T-cell (primary cell): ENCODE measurements at places on chromosomes 4 and X. TPM values are rescaled to one million over a fixed set of nuclear protein-coding genes. Genes with fewer than 3 reads are reported as not detected.

The ADD1 gene
- total RNA-seq: 242 TPM

The ATP8A1 gene
- 72.1 TPM for total RNA-seq

The SPANXB1 gene
- not detected for total RNA-seq

The TRIML1 gene
- total RNA-seq: not detected

The MSX1 gene
- total RNA-seq: not detected

The LGI2 gene
- 0.03 TPM for total RNA-seq

The MAGEB2 gene
- not detected for total RNA-seq

The ITGB1BP2 gene
- total RNA-seq: 4.0 TPM

The PHOX2B gene
- total RNA-seq: not detected

The MAGEA11 gene
- total RNA-seq: not detected

- no peaks in the 10 kb centered on the region for H3K36me3 ChIP-seq
- H3K27me3 ChIP-seq: no peaks in the 10 kb centered on the region
- no peak overlapping the region for H3K27ac ChIP-seq
- DNase-seq: no peak
- H3K4me3 ChIP-seq: no peak overlapping the region
These were observed 736.7 kb upstream of the PRKX start for GRCh38 chrX:4450177-4450576.

DNA sequence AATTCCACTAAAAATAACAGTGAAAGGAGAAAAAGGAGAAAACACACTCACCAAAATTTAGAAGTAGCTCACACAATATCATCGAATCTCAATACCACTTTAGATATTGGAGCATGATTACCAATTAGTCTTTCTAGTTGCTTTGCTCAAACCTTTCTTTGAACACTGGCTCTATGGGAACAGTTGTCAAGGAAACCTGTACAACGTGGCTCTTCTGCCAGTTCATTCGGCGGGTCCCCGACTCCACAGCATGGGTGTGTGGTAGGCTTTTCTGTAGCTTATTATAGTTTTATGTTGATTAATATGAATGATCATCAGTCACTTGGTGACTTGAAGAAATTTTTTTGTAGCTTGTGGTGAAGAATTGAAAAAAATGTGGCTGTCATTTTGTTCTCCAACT, 50.2 kb upstream of the TMEM150C start:
- no peak for DNase-seq
- H3K27me3 ChIP-seq: no peaks in the 10 kb centered on the region
- H3K4me1 ChIP-seq: no peaks in the 10 kb centered on the region
- H3K36me3 ChIP-seq: no peaks in the 10 kb centered on the region
- no peak overlapping the region for H3K4me3 ChIP-seq
- no peak overlapping the region for H3K27ac ChIP-seq

DNA sequence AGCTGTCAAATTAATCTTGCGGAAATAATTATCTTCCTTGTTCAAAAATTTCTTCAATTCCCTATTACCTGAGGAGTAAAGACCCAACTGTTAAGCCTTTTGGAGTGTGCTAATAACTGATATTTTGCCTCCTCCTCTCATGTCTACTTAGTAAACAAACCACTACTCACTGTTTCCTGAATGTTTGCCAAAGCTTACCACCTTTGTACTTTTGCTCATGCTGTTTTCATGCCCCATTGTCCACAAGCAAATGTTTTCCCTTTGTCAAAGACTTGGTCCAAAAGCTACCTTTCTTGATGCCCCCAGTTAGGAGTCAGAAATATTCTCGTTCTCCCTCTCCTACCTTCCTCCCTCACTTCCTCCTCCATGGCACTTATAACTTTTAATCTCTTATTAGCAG, 226.1 kb downstream of the ENOX2 start:
- H3K27ac ChIP-seq: no peak overlapping the region
- H3K4me3 ChIP-seq: no peak overlapping the region
- no peaks in the 10 kb centered on the region for H3K4me1 ChIP-seq

DNA sequence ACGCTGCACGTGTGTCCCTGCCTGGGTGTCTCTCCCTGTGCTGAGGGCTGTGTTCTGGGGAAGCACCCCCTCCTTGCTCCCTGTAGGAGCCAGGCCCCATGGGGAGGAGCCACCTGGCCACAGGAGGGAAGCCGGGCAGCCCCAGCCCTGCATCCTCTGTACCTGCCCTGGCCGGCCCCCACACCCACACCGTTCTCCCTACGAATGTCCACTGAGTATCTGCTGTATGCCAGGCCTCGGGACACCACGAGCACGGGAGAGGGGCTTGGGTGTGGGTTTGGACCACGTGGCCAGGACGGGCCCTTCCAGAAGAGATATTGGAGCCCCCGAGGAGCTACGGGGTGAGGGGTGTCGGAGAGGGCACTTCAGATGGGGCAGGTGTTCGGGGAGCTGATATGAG, 6.3 kb downstream of the FGFRL1 start:
- H3K27ac ChIP-seq: no peak overlapping the region
- H3K4me1 ChIP-seq: no peaks in the 10 kb centered on the region
- H3K27me3 ChIP-seq: no peaks in the 10 kb centered on the region
- DNase-seq: no peak
- H3K36me3 ChIP-seq: no peaks in the 10 kb centered on the region

DNA sequence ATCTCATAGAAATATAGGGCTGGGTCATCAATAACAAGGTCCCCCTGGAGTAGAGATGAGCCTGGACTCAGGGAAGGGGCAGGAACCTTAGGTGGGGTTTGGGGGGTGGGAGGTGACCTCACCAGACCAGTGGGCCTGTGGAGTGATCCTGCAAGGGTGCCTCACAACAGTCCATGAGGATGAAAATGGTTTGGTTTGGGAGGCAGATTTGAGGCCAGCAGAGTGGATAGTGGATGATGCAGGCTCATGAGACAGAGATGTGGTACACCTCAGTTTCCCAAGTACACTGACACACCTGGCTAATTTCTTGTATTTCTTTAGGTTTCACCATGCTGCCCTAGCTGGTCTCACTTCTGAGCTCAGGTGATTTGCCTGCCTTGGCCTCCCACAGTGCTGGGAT, 18.1 kb upstream of the TRIM60 start:
- H3K27me3 ChIP-seq: peaks cover 13% of the 10 kb centered on the region
- H3K4me3 ChIP-seq: no peak overlapping the region
- no peaks in the 10 kb centered on the region for H3K36me3 ChIP-seq
- H3K4me1 ChIP-seq: no peaks in the 10 kb centered on the region
- no peak overlapping the region for H3K27ac ChIP-seq
- DNase-seq: no peak

- H3K36me3 ChIP-seq: peaks cover 8% of the 10 kb centered on the region
- no peak for DNase-seq
- no peaks in the 10 kb centered on the region for H3K4me1 ChIP-seq
- H3K27me3 ChIP-seq: no peaks in the 10 kb centered on the region
These were observed 8.5 kb upstream of the PTTG2 start for GRCh38 chr4:37951461-37952352.

DNA sequence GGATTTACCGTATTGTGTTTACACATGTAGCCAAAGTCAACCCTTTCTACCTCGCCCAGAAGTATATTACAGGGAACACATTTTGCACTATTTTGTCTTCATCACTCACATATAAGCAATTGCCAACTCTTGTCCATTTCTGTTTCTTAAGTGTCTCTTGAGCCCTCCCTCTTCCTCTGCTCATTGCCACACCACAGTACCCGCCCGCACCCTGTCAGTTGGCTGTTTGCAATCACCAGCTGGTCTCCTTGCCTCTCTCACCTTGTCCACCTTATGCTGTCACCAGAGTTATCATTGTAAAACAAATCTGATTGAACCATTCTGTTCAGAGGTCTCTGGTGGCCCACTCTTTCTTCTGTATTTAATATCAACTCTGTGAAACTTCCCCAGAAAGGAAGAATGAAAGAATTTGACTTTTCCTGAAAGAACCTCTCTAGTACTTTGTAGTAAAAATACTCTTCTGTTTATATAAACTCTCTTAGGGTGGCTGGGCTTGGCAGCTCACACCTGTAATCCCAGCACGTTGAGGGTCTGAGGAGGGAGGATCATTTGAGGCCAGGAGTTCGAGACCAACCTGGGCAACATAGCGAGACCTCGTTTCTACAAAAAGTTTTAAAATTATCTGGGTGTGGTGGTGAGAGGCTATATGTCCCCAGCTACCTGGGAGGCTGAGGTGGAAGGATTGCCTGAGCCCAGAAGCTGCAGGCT, 50.2 kb downstream of the ING2 start:
- H3K4me1 ChIP-seq: no peaks in the 10 kb centered on the region
- DNase-seq: no peak
- H3K36me3 ChIP-seq: no peaks in the 10 kb centered on the region
- no peak overlapping the region for H3K27ac ChIP-seq
- H3K27me3 ChIP-seq: peaks cover 10% of the 10 kb centered on the region

GRCh38 chrX:8811611-8812010, 10.4 kb upstream of the FAM9A start:
- H3K4me3 ChIP-seq: no peak overlapping the region
- H3K27me3 ChIP-seq: peaks cover 2% of the 10 kb centered on the region
- no peak for DNase-seq
- no peaks in the 10 kb centered on the region for H3K4me1 ChIP-seq
- no peaks in the 10 kb centered on the region for H3K36me3 ChIP-seq

DNA sequence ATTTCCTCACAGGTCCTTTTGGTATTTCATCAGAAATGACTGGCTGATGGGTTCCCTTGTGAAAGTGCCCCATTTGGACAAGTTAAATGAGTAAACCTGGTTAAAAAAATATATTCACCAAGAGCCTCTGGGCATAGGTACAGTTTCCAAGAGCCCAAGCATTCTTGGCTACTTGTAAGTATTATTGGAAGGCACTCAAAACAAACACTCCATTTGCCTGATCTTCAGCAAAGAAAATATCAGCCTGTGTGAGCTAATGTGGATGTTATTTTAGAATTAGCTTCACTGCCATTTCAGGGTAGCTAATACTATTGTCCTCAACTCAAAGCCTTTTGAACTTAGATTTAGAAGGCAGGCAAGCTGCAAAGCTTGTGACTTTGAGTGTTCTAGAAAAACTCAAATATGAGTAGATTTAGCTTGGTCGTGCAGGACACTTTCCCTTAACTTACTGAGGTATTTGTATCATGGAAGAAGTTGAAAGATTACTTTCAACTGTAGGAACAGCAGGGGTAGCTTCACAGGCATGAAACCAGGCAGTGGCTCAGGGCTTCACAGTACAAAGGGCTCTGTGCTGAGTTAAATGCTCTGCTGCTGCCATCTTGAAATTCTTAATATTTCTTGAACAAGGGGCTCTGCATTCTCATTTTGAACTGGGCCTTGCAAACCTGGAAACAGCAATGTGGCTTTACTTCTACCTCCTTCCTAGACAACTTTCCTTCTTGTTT, 177.2 kb downstream of the AMELX start:
- H3K27me3 ChIP-seq: no peaks in the 10 kb centered on the region

DNA sequence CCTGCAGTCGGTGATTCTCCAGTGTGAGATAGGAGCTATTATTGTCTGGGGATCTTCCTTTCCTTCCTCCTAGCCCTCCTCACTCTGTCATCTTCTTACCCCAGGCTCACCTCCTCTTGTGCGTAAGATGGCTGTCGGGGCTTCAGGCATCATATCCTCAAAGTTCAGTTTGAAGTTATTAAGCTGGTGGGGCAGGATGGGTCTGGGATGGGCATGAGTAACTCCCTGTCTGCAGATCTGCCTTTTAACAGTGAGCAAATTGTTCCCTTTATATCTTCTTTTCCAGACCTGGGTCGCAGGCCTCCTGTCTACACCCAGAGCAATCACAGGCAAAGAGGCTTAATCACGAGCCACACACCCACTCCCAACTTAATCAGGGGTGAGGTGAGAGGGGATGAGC, 900 bp upstream of the MTMR1 start:
- peak overlapping the region; percentile 72 for H3K4me3 ChIP-seq
- peaks cover 27% of the 10 kb centered on the region for H3K4me1 ChIP-seq
- H3K36me3 ChIP-seq: no peaks in the 10 kb centered on the region
- H3K27me3 ChIP-seq: no peaks in the 10 kb centered on the region

DNA sequence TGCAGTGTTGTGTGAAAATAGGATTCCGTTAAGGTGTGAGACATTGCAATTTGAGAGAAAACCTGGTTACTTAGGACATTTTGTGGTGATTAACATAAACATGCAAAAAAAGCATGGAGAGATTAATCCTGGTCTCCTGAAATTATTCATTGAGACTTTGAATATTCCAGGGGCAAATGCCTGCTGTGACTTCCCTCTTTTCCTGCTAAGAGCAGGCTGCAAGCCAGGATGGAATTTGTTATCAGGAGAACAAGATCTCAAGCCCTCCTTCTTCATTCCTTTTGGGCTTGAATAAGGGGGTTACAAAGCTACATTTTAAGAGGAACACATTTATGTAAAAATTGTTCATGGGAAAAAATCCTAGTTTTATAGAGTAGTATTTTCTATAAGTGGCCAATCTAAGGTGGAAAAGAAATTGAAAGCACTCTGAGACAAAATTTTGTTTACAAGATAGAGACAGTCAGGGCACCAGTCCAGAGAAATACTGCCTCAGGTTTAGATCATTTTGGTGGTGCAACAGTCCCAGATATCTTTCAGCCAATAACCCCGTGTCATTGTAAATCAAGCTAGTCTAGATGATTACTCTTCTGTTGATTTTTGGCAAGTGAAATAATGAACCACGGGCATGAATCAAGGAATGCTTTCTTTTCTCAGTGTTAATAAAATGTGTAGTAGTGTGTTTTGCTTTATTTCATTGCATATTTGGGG, 1528.3 kb upstream of the AGA start:
- DNase-seq: no peak
- no peak overlapping the region for H3K4me3 ChIP-seq
- H3K27ac ChIP-seq: no peak overlapping the region
- H3K36me3 ChIP-seq: no peaks in the 10 kb centered on the region

GRCh38 chr4:83605744-83606172, 69.8 kb downstream of the GPAT3 start:
- H3K27ac ChIP-seq: no peak overlapping the region
- no peaks in the 10 kb centered on the region for H3K36me3 ChIP-seq
- no peak overlapping the region for H3K4me3 ChIP-seq
- H3K27me3 ChIP-seq: no peaks in the 10 kb centered on the region
- no peak for DNase-seq
- H3K4me1 ChIP-seq: no peaks in the 10 kb centered on the region

DNA sequence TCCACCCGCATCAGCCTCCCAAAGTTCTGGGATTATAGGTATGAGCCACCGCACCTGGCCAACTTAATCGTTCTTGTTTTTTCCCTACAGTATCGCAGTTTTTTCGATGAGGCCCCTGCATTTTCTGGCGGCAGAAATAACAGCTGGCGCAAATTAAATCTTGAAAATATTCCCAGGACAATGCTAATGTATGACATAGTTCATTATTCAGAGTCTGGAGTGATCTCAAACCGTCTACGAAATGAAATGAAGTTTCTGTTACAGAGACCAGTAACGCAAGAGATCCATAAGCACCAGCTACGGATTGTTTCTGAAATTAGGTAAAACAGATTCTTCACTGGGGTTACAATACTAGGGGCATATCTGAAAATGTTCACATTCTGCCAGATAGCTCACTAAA, 27.3 kb downstream of the CXorf58 start:
- no peaks in the 10 kb centered on the region for H3K36me3 ChIP-seq
- no peak for DNase-seq
- H3K27me3 ChIP-seq: no peaks in the 10 kb centered on the region

GRCh38 chrX:72117636-72118210, 14.0 kb downstream of the RTL5 start:
- H3K4me3 ChIP-seq: no peak overlapping the region
- no peaks in the 10 kb centered on the region for H3K27me3 ChIP-seq
- H3K4me1 ChIP-seq: no peaks in the 10 kb centered on the region
- DNase-seq: no peak
- H3K36me3 ChIP-seq: no peaks in the 10 kb centered on the region

- DNase-seq: peak; percentile 78
- no peak overlapping the region for H3K27ac ChIP-seq
- peaks cover 23% of the 10 kb centered on the region for H3K4me1 ChIP-seq
- H3K4me3 ChIP-seq: no peak overlapping the region
- H3K36me3 ChIP-seq: no peaks in the 10 kb centered on the region
- no peaks in the 10 kb centered on the region for H3K27me3 ChIP-seq
These were observed 16.0 kb downstream of the CCNQ start for GRCh38 chrX:153582896-153583295.

- no peak for DNase-seq
- H3K4me3 ChIP-seq: no peak overlapping the region
These were observed 931.0 kb downstream of the STIM2 start for GRCh38 chr4:27791640-27792039.
